Stimulated activated CD8-positive, alpha-beta memory T cell treated with anti-CD3 and anti-CD28 coated beads, Interleukin-15, amount 100 ng/mL, for 4 hours (primary cell): ENCODE measurements at places on chromosomes 6 and 20.

GRCh38 chr20:24818056-24818455, 131.0 kb upstream of the CST7 start:
- no peak for DNase-seq

DNA sequence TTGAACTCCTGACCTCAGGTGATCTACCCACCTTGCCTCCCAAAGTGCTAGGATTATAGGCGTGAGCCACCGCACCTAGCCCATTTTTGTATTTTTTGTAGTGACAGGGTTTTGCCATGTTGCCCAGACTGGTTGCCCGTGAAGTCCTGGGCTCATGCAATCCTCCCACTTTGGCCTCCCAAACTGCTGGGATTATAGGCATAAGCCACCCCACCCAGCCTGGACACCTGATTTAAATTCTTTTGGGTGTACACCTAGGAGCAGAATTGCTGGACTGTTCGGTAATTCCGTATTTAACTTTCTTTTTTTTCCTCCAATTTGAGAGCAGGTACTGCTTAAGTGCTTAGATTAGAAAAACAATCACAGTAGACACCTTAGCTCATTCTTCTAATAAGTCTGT, 5.6 kb upstream of the NRM start:
- no peak for DNase-seq

DNA sequence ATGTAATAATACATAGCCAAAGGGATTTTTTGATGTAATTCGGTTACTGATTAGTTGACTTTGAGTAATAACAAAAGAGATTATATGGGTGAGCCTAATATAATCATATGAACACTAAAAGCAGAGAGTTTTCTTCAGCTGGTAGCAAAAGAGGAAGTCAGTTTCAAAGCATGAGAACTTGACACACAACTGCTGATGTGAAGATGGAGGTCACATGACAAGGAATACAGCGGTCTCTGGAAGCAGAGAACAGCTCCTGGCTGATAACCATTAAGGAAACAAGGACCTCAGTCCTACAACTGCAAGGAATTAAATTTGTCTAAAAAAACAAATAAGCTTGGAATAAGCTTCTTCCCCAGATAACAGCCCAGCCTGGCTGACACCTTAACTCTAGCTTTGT, 154.5 kb upstream of the PRND start:
- no peak for DNase-seq

DNA sequence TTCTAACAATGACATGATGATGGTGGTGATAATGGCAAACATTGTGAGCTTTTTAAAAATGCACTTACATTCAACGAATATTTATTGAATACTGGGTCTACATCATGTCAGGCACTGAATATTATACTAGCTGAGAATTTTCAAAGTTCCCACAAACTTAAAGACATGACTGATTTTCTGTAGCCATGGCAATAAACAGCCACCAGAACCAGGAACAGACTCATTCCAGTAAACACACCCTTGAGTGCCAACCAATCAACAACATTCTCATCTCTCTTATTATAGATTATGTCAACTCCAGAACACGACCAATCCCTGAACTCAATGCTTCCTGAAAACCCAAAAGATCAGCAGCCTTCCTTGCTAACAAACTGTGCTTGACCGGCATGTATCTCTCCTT, 212.4 kb upstream of the RUNX2 start:
- DNase-seq, result no peak

- DNase-seq, result no peak
Measured at GRCh38 chr6:134517145-134517658, 199.3 kb upstream of the SGK1 start.

GRCh38 chr6:41935685-41936072, 5.9 kb downstream of the CCND3 start:
- DNase-seq, result no peak

- no peak for DNase-seq
Measured at GRCh38 chr6:152775428-152775827, 24.8 kb downstream of the VIP start.

- no peak for DNase-seq
Measured at GRCh38 chr20:58229198-58229798, 845 bp upstream of the ANKRD60 start.

DNA sequence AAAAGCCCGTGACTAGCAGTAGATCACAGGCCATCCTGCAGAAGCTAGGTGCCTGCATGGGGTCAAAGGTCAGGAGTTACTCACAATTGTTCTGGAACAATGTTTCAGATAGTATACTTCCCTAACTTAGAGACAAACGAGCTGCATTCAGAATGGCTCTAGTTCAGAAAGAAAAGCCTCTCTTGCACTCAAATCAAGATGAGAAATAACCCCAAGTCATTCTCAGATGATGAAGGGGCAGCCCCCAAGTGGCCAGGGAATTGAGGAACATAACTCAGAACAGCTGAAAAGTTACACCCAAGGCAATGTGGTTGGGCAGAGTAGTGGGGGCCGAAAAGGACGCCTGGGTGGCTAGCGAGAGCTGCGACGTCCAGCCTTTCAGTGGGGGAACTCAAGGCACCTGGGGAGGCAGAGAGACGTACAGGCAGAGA, 27.8 kb downstream of the FYN start:
- no peak for DNase-seq

- no peak for DNase-seq
Measured at GRCh38 chr6:26455357-26455970, 2.3 kb upstream of the BTN2A1 start.
